ENCODE measurements at places on chromosomes 1 and 21. TPM values are rescaled to one million over a fixed set of nuclear protein-coding genes. Genes with fewer than 3 reads are reported as not detected.

DNA sequence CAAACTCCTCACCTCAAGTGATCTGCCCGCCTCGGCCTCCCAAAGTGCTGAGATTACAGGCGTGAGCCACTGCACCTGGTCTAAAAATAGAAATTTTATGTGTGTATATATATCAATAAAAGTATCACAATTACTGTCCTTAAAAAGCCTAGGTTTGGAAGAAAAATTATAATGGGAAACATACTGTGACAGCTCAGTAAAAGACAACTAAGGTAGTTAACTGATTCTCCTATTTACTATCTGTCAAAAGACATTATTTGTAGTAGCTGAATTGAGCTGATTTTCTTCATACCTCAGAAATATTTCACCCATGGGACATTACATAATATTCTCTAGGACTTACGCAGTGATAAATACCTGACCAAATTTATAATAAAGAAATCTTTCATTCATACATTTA, 122.5 kb downstream of the SMYD3 start:
- DNase-seq = no peak

DNA sequence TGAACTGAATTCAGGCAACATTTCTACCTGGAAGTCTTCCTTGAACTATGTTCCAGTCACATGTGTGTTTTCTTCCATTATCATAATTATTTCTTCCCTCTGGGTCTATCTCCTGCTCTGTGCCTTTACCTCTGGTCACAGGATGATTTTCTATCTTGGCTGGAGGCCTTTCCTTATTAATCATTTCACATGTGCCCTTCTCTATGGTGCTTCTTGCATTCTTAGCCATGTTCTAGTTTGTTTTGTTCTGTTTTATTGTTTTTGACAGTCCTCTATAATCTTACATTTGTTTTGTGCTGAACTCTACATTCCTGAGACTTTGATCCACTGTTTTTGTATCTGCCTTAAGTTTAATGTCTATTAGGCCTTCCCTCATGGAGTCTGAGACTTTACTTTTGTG, 51.0 kb downstream of the SGIP1 start:
- DNase-seq = no peak

DNA sequence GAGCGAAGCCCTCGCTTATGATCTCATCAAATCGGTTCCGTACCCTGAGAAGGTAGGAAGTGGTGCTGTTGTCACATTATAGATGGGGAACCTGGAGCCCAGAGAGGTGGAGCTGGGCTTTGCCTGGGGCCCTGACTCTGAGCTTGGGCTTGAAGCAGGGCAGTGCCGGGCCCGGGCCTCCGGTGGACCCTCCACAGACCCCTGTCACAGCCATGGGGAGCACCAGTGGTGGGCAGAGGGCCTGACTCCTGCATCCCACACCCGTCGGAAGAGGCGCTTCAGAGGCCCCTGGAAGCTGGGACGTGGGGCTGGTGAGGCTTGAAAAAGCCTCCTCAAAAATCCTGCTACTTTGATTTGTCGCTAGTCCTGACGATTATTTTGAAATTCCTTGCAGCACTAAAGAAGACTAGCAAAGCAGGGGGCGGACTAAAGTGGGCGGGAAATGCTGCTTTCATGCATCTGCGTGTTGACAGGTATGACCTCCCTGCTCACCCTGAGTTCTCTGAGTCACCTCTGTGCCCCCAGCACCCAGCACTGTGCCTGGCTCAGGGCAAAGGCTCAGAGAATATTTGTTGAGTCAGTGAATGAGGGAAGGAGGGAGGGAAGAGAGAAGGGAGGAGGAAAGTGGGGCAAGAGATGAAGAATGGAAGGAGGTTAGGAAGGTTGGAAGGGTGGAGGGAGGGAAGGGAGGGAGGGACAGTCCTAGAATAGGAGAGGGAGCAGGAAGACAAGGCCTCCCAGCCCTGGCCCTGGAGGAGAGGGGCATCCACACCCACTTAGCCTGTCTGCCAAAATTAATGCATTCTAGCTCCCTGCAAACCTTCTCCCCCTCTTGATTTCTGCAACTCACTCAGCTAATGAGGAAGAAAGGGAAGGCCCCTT, 262.8 kb upstream of the VAMP3 start:
- DNase-seq = no peak

GRCh38 chr1:55211863-55212262, 3.3 kb downstream of the USP24 start:
- peak; percentile 43 for DNase-seq

DNA sequence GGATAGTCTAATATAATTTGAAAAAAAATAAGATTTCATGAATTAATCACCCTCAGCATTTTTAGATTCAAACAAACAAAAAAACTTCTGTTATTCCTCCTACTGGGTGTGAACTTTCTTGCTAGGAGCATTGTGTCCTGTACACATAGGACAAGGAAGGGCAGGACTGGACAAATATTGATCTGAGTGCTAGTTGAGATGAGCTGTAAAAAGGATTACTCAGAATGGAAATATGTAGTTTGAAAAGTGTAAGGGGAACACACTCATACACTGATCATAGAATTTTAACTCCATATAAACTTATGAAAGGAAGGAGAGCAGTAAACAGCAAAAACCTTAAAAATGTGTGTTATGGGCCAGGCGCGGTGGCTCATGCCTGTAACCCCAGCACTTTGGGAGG, 156.5 kb upstream of the ZNF648 start:
- no peak for DNase-seq

- DNase-seq = no peak
Observed at GRCh38 chr1:155026588-155026987, 7.0 kb downstream of the DCST2 start.

GRCh38 chr1:44717156-44717555, 13.8 kb downstream of the RNU5D-1 start:
- DNase-seq = no peak

- peak; percentile 66 for DNase-seq
Observed at GRCh38 chr1:180482425-180483275, 19.7 kb downstream of the ACBD6 start.

DNA sequence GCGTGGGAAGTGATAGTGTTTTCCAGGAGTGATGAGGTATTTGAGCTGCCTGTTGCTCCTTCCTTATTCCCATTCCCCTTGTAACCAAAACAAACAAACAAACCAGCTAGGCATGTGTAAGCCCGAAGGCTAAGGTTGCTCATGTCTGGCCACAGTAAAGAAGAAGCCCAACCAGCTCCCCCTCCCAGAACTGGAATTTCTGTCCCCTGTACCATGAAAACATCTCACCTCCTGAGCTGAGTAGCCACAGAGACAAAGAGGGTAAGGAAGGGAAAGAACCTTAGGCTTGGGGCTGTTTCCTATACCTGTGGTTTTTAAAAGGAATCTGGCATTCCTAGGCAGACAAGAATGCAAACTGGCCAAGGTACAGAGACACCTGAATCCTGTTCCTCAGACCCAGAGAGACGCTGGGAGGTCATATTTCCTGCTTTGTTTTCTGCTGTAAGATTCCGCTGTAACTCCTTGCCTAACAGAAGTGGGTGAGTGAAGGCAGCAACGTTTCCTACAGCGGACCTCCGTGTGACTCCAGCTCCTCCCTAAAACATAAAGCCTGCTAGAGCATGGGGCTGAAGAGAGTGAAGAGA, 41.7 kb upstream of the RAB4A start:
- DNase-seq = no peak

DNA sequence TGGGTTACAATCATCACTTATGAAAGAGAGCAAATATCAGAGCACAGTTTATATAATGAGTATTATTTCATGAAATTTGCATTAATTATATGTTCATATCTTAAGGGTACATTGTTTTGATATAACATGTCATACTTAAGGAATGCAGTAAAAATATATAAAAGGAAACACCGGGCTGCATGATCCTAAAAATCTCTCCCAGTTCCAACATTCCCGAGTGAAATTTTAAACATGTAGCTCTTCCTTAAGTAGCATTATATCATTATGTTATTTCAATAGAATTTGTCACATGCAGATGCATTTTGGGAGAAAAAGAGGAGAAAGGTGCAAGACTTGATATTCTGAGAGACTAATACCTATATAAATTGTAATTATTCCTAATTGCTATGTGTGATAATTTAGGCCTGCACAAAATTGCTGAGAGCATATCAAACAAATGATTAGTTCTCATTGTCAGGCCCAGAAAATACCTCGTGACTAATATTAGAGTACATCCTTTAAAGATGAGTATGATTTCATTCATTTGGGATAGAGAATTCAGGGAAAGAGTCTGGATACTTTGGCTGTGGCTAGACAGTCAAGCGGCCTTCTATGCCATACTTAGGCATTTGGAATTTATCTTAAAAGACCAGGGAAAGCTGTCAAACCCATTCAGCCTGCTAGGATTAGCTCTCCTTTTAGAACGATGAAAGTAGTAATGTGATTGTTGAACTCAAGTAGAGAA, 86.8 kb downstream of the ADGRL2 start:
- DNase-seq = no peak

DNA sequence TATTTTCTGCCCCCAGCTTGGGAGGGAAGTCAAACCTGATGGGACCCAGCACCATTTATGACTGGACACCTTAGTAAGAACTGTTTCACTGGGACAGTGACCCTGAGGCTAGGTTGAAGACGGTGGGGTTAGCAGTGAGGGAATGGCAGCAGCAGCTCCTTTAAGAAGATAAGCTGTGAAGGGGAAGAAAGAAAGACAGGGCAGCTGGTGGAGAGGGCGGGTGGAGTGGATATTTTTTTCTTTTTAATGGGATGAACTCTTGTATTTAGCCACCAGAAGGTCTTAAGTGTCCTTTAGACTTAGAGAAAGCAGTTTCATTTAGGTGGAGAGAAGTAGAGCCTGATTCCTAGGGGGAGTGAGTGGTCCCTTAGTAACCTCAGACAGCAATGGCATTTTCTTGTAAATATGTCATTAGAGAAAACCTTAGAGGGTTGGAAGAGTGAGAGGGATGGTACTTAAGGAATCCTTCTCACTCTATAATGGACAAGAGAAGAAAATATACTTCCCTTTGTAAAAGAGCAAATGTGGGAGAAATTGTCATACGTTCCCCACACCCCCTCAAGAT, 187.5 kb downstream of the HHAT start:
- no peak for DNase-seq

DNA sequence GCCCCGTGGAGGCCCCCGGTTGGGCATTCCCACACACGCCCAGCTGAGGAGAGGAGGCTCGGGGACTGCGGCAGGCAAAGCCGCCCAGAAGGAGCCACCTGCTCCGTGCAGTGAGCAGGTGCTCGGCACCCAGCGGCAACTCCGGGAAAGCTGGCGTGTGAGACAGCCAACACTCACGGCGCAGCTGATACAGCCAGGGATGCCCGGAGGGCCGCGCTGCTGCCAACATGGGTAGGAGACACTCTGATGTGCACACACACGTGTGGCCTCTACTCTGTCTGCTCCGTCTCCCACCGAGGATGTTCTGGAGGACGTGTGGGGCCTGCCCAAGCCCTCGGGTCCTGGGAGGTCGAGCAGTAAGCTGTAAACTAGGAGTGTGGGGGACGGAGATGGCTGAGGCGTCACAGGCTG, 12.9 kb downstream of the MORN1 start:
- DNase-seq = no peak

DNA sequence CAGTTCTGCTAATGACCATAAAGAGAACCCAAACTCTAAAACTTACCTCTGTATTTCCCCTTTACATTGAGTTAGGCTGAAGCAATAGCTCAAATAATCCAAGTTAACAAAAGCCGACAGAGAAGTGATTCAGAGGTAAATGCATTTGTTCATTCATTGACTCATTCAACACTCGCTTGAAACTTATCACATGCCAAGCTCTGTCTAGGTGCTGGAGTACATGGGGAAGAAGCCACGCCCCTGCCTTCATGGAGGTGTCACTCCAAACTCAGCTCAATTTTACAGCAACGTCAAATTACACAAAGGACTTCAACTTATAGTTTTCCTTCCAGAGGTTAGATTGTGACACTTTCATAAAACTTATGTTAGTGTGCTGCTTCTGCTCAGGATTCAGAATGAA, 45.8 kb downstream of the SLC25A24 start:
- DNase-seq = no peak

DNA sequence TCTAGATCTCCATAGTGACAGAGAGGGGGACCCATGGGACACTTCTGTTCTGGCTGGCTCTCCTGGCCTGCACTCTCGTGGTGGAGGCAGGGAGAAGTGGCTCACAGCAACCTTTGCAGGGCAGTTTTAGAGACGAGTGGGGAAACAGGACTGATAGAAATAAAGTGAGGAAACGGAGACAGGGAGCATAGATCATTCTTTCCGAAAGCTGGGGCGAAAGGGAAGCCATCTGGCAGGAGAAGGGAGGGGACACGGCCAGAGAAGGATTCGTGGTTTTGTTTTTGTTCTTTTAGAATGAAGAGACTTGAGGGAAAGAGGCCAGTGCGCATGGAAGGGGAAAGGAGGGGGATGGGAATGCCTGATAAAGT, 3.5 kb downstream of the TIE1 start:
- no peak for DNase-seq

- no peak for DNase-seq
Observed at GRCh38 chr1:76961181-76961819, 94.0 kb downstream of the ST6GALNAC5 start.

GRCh38 chr1:19534281-19534680, 48.9 kb upstream of the CAPZB start:
- DNase-seq = no peak

GRCh38 chr1:87632232-87632631, 303.6 kb downstream of the LMO4 start:
- DNase-seq = no peak

- no peak for DNase-seq
Observed at GRCh38 chr1:65994223-65994622, 201.5 kb downstream of the PDE4B start.

GRCh38 chr1:216903382-216903740, 180.1 kb upstream of the ESRRG start:
- DNase-seq = no peak

DNA sequence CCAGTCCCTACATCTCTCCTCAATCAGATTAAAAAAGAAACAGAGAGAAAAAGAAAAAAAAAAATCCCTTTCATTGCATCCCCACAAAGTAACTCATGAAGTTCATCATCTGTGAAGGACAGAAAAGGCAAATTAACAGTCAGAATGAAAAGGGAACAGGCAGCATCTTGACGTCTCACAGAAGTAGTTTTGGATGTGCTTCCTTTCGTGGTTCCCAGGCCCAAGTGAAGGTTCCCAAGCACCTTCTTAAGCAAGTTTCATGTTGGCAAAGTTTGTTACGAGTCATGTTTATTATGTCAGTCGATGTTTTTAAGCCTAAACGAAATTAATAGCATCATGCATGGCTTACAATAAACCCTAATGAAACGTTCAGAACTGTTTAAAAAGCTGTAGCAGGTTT, 475.2 kb downstream of the SETD4 start:
- DNase-seq = no peak

GRCh38 chr1:212612041-212612961, 3.7 kb downstream of the ATF3 start:
- DNase-seq = no peak

GRCh38 chr1:204075890-204076846, 3.3 kb downstream of the SOX13 start:
- no peak for DNase-seq

The NEK7 gene
- 18.3 TPM for polyA plus RNA-seq

The MAN1C1 gene
- 0.31 TPM for polyA plus RNA-seq

The TTC39A gene
- not detected for polyA plus RNA-seq

The SPATA1 gene
- polyA plus RNA-seq = 1.2 TPM

The UBL4B gene
- polyA plus RNA-seq = not detected

The CAPN9 gene
- polyA plus RNA-seq = not detected

The BEND5 gene
- 19.7 TPM for polyA plus RNA-seq

The C1orf185 gene
- polyA plus RNA-seq = not detected

The EPHB2 gene
- polyA plus RNA-seq = 0.01 TPM
